ENCODE measurements at places on chromosomes 6 and 20.

- DNase-seq: no peak
Measured at GRCh38 chr20:51796340-51796739, 6.0 kb downstream of the SALL4 start.

DNA sequence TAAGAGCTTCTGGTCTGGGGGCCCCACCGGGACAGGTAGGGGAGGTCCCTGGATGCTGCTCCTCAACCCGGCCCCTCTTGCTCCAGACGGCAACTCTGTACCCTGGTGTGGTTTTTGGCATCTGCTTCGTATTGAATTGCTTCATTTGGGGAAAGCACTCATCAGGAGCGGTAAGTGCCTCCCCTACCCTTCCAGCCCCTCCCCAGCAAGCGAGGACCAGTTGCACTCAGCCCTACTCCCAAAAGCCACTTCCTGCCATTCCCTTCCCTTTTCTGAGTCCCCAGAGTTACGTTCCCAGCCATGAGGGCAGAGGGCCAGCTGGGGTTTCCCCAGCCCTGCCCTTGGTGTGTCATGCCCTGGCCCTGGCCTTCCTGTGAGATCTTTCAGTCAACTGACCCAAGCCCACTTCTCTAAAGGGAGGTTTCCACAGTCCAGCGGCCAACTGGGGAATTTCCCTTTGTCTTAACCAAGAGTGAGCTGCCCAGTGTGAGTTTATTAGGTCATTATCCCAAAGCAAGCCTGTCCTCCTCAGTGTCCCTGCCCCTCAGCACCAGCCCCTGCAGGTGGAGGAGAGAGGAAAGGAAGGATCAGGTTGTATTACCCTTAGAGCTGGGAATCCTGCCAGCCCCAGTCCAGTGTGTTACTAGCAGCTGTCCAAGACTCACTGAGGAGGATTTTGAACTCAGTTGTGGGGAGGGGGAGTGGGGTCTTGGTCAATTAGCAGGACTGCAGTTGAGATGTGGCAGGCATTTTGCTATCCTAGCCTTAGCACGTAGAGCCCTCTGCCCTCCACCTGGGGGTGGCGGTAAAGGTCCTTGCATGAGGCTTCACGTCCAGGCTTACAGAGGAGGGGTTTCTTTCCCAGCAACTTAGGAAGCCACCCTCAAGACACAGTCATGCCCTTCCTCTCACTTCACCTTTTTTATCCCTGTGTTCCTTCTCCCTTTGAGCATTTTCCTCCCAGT lies 45.8 kb downstream of the TM9SF4 start:
- no peak for DNase-seq

GRCh38 chr20:1741309-1742048 lies 83.9 kb upstream of the SIRPG start:
- DNase-seq: no peak

DNA sequence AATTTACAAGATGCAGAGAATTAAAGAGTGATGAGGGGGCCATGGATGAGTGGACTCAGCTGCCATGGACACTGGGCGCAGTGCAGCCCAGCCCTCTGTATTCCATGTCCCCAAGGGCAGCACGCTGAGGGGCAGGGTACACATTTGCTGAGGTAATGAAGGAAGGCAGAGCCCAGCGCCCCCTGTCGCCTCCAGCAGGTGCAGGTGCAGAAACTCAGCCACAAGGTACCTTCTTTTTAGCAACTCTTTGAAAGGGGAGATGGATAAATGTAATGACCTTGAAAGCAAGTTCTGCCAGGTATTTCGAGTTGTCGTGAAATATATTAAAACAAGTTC lies 7.1 kb downstream of the CD93 start:
- no peak for DNase-seq

GRCh38 chr6:105038259-105038658 lies 81.4 kb downstream of the LIN28B start:
- no peak for DNase-seq

DNA sequence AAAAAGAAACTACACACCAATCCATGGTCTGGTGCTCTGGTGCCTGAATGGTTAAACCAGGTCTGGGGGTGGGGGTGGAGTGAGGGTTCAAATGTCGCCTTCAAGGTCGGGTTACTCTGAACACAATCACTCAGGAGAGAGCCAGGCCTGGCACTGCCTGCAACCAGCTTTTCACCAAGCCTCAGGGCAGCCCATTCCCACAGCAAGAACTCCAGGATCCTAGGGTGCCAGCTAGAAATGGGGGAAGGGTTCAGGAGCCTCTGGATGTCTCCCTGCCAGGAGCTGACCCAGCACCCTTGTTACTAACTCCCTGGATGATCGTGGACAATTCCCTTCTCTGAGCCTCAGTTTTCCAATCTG lies 6.7 kb downstream of the SDC4 start:
- DNase-seq: no peak

DNA sequence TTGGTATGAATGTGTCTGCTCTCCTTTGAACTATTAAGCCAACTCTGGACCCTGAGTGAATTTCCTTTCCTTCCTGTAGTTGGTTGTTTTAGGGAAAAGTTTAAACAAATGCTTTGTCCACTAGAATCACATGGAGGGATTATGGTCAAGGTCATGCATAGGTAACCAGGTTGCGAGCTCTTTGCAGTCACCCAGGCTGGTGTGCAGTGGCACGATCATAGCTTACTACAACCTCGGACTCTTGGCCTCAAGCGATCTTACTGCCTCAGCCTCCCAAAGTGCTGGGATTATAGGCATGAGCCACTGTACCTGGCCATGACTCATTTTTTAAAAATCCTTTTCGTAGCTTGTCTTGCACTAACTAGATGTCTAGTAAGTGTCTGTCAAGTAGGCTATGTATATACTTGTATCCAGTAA lies 88.0 kb upstream of the SOX4 start:
- no peak for DNase-seq

DNA sequence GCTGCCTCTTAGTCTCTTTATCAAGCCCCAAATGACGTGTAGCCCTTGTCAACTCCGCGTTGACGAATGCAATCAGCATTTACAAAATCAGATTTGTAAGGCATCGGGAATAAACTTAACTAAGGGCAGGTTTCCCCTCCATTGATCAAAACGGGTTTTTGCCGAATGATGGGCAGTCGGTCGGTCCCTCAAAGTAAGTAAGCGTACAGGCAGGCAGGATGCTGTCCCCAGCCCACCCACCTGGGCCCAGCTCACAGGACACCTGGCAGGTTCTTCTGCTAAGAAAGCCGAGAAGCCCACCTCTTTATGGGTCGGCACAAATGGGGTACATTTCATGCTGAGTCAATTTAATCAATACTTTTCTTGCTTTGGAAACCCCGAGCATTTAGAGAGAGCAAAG lies 22.0 kb upstream of the MAFB start:
- DNase-seq: no peak

DNA sequence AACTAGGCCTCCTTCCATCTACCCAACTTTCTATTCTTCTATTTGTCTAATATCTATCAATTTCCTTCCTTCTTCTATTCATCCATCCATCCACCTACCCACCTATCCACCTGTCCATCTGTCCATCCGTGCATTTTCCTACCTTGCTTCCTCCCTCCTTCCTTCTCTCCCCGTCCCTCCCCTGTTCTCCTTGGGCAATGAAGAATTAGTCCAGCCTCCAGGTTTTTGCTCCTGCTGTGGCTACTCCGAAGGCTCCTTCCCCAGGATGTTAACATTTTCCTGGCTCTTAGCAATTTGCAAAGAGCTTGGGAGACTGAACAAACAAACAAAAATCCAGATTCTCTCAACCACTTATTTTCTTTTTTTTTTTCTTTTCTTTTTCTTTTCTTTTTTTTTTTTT lies 81.6 kb downstream of the KCNB1 start:
- no peak for DNase-seq

DNA sequence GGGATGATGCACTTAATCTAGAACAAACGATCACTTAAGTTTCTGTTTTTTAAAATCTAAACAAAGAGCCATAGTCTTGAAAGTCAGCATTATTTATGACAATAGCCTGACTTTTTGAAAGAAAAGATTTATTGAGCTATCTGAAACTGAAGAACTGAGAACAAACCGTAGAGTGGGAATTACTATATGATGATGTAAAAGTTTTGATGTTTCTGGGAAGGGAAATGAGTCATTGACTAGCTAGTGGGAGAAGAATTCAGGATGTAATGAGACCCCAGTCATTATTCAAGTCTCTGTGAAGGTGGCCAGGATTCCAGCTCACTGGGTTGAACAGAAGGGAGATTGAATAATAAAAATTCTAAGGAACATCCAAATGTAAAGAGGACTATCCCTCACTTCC lies 83.4 kb upstream of the FABP7 start:
- no peak for DNase-seq
